ENCODE measurements at places on chromosomes 12 and 14. TPM values are rescaled to one million over a fixed set of nuclear protein-coding genes. Genes with fewer than 3 reads are reported as not detected.

SYNDIG1L gene
- 0.10 TPM for total RNA-seq

MGP gene
- total RNA-seq = 313 TPM

INHBE gene
- total RNA-seq = not detected

SLC7A7 gene
- total RNA-seq = 25.0 TPM

LAG3 gene
- 13.9 TPM for total RNA-seq

PRB2 gene
- total RNA-seq = not detected

GRCh38 chr12:74899031-74899829 is 310.4 kb downstream of the KCNC2 start:
- no peaks in the 10 kb centered on the region for H3K27me3 ChIP-seq
- DNase-seq = no peak
- H3K4me3 ChIP-seq = no peak overlapping the region
- no peaks in the 10 kb centered on the region for H3K36me3 ChIP-seq
- H3K27ac ChIP-seq = no peak overlapping the region

DNA sequence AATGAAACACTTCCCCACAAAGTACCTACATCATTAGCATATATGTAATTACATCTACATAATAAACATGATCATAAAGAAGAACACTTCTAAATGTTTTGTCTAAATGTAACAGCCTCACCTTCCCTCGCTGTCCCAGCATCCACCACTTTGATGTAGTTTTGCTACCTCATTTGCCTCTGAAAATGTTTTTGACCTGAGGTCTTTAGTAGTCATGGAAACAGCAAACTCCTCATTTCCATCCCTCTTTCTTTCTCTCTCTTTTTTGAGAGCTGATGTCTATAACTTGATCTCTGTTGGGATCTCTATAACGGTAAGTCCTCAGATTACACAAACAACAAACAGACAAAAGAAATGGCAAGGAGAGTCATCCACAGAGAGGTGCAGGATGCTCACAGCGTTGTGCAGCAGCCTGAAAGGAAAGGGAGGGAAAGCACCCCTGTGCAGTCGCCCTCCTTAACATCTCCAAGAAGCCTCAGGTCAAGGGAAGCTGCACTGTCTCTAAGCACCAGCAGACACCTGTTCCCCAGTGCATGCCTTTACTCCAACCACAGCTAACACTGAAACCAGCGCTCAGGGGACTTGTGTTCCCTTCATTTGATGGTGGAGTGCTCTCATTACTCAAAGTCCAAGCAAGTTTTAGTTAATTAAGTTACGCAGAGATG is 268.7 kb downstream of the TMEM132D start:
- H3K27me3 ChIP-seq = no peaks in the 10 kb centered on the region
- H3K4me3 ChIP-seq = no peak overlapping the region
- no peak overlapping the region for H3K27ac ChIP-seq
- DNase-seq = no peak
- no peaks in the 10 kb centered on the region for H3K36me3 ChIP-seq

DNA sequence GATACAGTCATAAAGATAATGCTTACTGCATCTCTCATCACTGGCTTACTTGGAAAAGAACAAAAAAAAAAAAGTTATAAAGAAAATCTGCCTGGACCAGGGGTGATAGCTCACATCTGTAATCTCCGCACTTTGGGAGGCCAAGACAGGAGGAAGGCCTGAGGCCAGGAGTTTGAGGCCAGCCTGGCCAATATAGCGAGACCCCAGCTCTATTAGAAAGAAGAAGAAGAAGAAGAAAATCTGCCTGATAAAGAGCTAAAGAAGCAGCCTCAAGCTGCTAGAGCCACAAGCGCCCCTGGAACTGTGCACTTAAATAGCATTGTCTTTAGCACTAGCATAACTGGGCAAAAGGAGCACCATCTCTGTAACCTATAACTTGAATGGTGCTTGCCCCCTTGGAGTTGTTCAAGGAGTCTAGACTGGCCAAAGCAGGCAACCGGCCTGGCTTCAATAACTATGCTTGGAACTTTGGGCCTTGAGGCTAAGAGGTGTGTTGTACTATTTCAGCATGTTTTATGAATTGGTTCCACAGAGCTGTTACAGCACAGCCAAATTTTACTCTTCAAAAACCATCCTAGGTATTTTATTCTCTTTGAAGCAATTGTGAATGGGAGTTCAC is 53.2 kb downstream of the SINHCAF start:
- no peaks in the 10 kb centered on the region for H3K27me3 ChIP-seq
- peaks cover 1% of the 10 kb centered on the region for H3K4me1 ChIP-seq
- no peaks in the 10 kb centered on the region for H3K36me3 ChIP-seq
- no peak overlapping the region for H3K27ac ChIP-seq

DNA sequence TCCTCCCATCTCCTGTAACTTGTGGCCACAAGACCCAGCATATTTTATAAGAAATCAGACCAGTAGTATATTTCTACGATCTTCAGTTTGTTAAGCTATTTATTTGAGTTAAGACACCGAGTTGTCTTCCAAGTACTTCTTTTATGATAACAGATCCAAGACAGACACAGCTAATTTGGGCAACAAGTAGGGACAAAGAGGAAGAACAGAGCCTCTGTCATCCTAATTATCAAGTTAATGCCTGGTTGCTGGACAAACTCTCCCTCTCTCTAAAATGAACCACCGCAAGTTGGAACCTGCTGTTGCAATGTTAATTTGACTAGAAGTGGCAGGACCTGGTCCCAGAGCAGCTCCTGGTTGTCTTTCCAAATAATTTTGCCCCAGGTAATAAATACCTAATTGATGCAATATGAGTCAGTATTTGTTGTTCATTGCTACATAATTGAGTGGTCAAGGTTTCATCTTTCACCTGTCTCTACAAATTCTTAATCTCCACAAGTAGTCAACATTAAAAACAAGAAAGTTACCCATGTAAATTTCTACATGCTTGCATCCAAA is 323.7 kb downstream of the PAWR start:
- H3K36me3 ChIP-seq = no peaks in the 10 kb centered on the region
- H3K27me3 ChIP-seq = no peaks in the 10 kb centered on the region
- H3K4me1 ChIP-seq = no peaks in the 10 kb centered on the region
- no peak overlapping the region for H3K27ac ChIP-seq

GRCh38 chr14:80364274-80364673 is 153.0 kb upstream of the DIO2 start:
- H3K4me3 ChIP-seq = no peak overlapping the region
- no peaks in the 10 kb centered on the region for H3K27me3 ChIP-seq
- H3K27ac ChIP-seq = no peak overlapping the region
- no peak for DNase-seq
- no peaks in the 10 kb centered on the region for H3K4me1 ChIP-seq
- no peaks in the 10 kb centered on the region for H3K36me3 ChIP-seq

DNA sequence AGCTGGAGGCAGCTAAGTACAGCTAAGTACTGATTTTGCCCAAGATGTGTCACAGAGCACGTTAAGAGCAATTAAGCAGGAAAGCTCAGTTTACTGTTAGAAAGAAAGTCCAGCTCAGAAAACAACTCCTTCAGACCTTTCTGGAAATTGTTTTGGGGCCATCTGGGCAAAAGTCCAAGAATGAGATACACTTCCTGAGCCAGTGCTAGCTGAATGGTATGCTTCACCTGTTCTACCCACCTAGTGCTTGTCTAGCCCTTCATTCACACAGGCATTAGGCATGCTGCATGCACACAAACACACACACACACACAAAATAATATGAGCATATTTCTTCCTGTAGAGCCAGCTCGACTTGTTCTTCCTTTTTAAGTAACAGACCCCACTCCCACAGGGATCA is 6.6 kb upstream of the IKZF4 start:
- no peak overlapping the region for H3K4me3 ChIP-seq
- DNase-seq = no peak
- no peaks in the 10 kb centered on the region for H3K27me3 ChIP-seq
- no peaks in the 10 kb centered on the region for H3K36me3 ChIP-seq

DNA sequence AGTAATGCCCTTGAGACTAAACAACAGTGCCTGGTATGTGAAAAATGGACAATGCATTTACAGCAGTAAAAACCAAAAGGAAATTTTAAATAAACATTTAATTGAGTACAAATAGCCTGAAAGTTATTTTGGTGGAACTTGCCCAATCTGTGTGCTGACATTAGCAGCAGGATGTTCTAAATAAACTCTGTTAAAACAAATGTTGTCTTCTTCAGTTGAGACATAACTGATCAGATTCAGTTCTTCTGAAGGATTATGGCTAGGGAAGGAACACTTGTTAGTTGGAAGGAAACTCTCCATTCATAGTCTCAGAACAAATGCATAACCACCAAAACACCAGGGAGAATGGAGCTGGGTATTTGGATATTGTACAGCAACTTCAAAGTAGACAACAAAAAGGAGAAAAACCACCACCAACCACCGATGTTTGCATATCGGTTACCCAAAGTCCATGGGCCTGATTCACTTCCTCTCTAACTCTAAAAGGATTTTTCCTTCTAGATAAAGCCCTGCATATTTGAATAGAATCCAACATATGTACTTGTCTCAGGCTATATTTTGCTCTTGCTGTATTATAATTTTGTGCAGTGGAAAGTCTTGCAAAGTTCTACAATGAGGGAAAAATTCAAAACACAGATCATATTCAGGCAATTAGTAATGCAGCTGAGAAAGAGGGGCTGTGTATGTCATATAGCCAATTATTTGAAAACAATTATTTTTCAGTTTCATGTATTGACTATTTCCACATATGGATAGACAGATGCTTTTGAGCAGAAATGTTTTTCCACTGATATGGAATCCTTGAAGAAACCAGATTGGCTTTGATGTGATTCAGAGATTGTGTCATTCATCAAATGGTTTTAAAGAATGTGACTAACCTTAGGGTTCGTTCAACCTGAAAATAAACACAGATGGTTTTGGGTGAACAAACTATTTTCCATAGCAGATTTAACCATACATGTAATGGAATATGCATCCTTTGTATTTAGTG is 152.2 kb upstream of the BMP4 start:
- no peak for DNase-seq
- H3K27me3 ChIP-seq = no peaks in the 10 kb centered on the region
- no peak overlapping the region for H3K27ac ChIP-seq
- no peak overlapping the region for H3K4me3 ChIP-seq
- no peaks in the 10 kb centered on the region for H3K36me3 ChIP-seq

All from ovary (tissue), 10 donors.